ENCODE measurements at places on chromosomes 1 and 21.

GRCh38 chr1:205247130-205247921 lies 19.6 kb downstream of the TMCC2 start:
- no peak for DNase-seq

DNA sequence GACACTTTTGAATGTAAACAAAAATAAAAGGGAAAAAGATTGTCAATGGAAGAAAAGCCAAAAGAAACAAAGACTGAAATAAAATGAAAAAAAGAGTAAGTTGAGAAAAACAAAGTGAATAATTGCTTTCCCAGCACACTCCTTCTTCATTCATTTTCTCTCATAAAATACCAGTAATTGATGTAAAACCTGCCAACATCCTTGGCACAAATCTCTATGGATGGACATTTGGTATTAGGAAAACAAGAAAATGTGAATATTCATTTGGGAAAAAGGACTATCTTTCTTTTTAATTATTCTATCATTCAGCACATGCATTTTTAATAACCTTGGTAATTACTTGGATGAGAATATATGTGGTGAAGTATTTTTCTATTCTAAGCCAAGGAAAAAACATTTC lies 204.4 kb upstream of the TNR start:
- DNase-seq = no peak

DNA sequence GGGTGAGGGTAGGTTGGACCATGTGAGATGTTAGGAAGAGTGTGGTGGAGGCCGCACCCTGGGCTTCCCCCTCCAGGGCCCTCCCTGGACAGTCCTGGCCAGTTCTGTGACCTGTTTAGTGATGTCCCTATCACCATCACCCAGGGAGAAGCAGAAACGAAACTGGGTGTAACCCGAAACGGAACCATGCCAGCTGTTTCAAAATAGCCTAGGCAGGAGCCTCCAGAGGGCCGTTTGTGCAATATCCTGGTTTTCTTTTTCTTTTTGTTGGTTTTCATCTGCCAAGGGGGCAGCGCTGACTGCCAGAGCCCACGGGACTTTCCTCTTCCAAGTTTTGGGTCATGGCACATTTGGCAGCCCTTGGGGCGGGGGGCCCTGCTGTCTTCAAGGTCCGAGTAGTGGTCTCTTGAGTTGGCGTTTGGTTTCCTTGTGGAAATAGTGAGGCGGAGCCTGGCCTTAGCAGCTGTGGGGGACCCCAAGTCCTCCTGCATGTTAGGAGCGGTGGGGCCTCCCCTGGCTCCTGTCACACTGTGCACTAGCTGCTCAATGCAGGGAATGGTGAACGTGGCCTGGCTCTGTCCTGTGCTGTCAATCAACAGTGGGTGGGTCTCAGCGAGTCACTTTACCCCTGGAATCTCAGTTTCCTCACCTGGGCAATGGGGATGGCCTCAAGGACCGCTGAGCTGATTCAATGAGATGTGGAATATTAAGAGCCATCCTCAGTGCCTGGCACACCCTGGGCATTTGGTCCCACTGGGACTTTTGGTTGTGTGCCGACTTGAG lies 90.7 kb downstream of the ARHGEF10L start:
- DNase-seq = no peak

- DNase-seq = no peak
These were observed 283.9 kb downstream of the DPYD start for GRCh38 chr1:97636941-97637340.

- DNase-seq = peak; percentile 44
These were observed 478 bp downstream of the C2CD2 start for GRCh38 chr21:41953249-41953830.

GRCh38 chr1:234997896-234998741 lies 130.5 kb downstream of the TOMM20 start:
- DNase-seq = no peak

- DNase-seq = no peak
These were observed 101.8 kb downstream of the PTGS2 start for GRCh38 chr1:186578325-186579016.

DNA sequence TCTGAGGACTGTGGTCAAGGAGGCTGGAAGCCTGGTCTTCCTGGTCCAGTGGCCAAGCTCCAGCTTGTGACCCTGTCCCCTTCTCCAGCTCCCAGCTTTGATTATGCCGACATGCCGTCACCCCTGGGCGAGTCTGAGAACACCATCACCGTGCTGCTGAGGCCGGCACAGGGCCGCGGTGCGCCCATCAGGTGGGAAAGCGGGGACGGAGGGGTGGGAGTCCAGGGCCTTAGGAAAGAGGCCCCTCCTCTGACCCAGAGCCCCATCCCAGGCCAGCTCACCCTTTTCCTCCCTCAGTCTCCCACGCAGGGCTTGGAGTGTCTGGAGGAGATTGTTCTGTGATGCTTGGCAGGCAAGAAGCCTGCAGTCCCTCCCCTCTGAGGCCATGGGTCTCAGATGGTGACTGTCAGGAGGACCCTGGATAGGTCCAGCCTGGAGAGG lies 43.6 kb downstream of the PTPRU start:
- no peak for DNase-seq

DNA sequence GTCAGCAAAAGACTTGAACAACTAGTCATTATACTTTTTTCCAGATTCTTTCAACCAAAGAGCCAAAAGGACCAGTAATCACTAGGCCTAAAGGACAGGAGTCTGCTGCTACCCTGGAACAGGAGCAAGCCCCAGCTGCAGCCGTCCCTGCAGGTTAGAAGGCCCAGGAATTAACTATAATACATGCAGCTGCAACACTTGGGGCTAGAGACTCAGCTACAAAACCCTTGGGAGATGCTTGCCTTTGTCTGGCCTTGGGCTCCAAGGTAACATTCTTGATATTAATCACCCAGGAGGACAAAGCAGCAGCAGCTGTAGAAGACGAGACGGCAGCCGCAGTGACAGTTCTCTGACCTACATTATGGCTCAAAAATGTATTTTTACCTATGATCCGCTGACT lies 841.2 kb upstream of the ADGRL4 start:
- peak; percentile 16 for DNase-seq

GRCh38 chr21:28444111-28444510 lies 548.6 kb downstream of the LTN1 start:
- no peak for DNase-seq

GRCh38 chr1:111603979-111604378 lies 15.6 kb upstream of the RAP1A start:
- DNase-seq = no peak

DNA sequence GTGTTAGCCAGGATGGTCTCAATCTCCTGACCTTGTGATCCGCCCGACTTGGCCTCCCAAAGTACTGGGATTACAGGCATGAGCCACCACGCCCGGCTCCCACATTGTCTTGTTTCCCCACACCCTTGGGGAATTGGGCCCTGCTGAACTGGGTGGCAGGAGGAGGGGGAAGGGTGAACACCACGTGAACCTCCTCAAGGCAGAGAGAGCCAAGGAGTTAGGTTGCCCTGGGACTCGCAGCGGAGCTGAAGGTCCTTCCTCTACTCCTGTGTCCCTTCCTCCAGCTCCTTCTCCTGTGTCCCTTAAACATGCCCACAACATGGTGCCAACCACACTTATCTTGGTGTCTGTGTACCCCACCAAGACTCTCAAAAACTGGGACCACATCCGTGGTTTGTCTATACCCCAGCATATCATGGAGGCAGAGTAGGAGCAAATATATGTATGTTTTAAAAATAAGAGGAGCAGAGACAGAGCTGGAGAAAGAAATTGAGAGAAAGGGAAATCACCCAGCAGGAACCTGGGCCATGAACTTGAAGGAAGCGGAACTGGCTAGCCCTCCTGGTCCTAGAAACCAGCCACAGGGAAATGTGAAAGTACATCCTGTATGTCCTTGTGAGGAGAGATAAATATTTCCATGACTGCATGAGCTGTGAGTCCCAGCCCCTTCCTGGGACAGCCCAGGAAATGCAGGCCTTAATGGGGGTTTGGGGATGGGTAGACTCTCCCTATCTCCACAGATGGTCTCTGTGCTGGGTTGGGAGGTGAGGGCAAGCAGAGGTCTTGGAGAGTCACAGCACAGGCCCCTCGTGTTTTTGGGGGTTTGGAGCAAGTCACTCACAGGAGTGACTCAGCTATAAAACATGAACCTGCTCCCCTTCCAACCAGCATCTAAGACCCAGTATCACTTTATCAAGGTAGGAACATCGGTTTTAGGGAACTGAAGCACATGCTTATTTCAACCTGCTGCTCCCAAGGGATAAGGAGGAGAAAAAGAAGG lies 9.4 kb upstream of the TAL1 start:
- DNase-seq = no peak

DNA sequence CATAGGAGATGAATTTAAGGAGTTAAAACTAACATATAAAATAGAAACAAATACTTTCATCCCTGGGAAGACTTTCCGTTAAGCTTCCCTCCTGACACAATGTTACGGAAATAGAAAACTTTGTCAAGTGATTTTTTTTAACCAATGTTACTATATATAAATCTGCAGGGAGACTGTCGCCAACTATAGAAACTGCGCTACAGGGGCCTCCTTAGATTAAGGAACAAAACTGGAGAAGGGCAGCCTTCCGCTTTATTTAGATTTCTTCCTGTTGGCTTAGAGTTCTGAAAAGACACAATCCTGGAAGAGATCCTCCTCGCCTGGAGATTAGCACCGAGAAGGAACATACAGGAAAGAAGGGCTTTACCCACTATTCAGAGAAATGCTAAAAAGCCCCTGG lies 1.5 kb downstream of the MGST3 start:
- no peak for DNase-seq

GRCh38 chr1:12124693-12125421 lies 41.9 kb upstream of the TNFRSF1B start:
- DNase-seq = peak; percentile 84

GRCh38 chr1:46021046-46021996 lies 111.1 kb downstream of the PIK3R3 start:
- DNase-seq = no peak

DNA sequence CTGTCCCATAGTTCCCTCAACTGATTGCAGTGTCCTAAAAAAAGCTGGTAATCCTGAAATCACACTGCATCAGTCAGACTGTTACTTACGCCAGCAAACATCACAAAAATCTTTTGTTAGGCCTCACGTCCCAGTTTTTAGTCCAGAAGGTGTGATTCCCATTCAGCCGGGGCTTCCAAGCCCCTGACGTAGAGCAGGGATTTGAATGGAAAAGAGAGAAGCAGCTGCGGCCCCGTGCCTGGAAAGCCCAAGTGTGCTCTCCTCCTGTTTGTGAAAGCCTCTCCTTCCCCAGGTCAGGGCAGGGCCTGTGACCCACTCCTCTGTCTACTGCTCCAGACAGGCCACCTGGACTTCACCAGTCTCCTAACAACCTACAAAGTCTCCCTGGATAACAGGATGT lies 20.7 kb downstream of the KCNA10 start:
- no peak for DNase-seq

GRCh38 chr21:28740125-28740524 lies 252.6 kb downstream of the LTN1 start:
- DNase-seq = no peak

Measured in kidney (tissue), 22 donors.